ENCODE measurements at places on chromosomes 13 and 19.

- DNase-seq, result no peak
Observed at GRCh38 chr19:58291943-58292342, 13.2 kb downstream of the ZNF8 start.

GRCh38 chr13:102983496-102983895 is 82.7 kb downstream of the SLC10A2 start:
- no peak for DNase-seq

DNA sequence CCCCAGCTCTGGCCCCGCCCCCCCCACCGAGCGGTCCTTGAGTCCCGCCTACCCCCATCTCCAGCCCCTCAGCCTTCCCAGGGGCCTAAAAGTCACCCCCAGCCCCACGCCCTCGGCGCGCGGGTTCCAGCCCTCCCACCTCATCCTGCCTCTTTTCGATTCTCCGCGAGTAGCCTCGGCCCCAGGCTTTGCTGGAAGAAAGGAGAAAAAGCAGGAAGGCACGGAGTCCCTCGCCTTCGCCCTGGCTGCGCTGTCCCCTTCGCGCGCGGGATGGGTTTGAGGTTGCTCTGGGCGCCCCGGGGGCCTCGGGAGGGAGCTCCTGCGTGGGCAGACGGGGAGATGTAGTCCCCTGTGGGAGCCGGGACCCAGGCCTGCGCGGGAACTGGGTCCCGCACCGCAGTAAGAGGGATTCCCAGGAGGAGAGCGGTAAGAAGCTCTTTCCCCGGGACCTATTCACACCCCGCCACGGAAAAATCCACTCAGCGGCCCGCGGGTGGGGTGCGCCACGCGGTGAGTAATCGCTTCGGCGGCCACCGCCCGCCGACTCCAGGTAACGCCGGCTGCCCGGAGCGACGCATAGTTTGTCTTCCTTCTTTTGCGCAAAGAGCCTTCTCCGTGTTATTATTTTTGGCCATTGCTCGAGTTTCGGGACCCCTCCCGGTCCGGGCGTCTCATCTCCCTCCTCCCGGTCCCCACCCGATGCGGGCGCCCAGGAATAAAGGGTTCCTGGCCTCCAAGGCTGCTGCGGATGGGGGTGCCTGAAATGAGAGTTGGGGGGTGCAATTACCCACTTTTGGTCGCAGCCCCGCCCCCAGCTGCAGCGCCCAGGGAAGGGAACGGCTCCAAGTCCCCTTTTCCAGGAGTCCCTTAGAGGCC is 865 bp upstream of the CRLF1 start:
- no peak for DNase-seq

DNA sequence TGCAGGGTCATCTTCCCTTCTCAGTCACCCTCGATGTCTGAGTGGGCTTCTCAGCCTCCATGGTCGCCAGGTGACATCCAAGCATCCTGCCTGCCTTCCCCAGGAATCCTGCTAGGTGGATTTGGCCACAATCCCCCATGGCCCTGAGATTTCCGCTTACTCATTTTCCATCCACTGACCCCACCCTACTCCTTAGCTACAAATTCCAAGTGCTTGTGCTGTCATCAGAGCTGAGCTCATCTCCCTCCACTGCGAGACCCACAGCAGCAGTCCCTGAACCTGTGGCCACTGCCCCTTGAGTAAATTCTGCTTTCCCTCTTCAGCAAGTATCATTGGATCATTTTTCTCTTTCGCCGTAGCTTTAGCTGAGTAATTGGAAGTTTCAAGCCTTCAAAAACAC is 90.5 kb upstream of the ANKRD10 start:
- DNase-seq, result no peak

- DNase-seq, result peak; percentile 49
Observed at GRCh38 chr19:8334458-8335342, 8.4 kb downstream of the KANK3 start.

- DNase-seq, result no peak
Observed at GRCh38 chr13:99516153-99516929, 15.1 kb downstream of the TM9SF2 start.

- no peak for DNase-seq
Observed at GRCh38 chr13:66837246-66837645, 392.9 kb downstream of the PCDH9 start.

DNA sequence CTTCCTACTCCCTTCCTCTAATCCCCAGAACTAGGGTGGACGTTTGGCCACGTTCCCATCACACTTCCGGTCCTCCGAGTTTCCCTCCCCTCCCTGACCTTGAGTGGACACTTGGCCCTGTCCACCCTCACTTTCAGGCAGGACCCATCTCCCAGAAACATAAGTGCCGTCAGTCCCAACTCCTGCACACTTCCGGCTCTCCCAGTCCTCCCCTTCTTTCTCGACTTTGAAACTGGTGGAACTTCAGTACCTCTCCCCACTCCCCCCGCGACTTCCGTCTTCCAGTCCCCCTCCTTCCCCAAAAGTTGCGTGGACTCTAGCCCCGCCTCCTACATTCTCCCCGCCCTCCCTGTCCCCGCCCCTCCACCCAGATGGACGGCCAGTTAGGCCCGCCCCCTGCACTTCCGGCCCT is 278 bp upstream of the ZNF274 start:
- no peak for DNase-seq

- DNase-seq, result no peak
Observed at GRCh38 chr13:41654796-41655195, 197.4 kb downstream of the RGCC start.

DNA sequence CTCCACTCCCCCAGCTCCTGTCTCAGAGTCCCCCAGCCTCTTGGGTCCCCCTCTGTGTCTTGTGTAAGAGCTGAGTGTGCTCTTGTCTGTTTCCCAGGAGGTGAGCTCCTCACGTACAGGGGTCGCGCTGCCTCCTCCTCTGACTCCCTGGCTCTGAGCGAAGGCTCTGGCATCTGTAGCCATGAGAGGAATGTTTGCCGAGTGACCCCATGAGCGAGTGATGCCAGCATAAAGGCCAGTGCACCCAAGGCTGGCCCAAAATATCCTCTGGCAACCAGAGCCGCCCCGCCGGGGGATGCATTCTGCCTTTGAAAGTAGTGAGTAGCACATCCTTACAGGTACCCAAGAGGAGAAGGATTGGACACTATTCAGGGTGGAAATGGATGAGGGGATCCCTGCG is 26.2 kb upstream of the C19orf12 start:
- DNase-seq, result no peak

DNA sequence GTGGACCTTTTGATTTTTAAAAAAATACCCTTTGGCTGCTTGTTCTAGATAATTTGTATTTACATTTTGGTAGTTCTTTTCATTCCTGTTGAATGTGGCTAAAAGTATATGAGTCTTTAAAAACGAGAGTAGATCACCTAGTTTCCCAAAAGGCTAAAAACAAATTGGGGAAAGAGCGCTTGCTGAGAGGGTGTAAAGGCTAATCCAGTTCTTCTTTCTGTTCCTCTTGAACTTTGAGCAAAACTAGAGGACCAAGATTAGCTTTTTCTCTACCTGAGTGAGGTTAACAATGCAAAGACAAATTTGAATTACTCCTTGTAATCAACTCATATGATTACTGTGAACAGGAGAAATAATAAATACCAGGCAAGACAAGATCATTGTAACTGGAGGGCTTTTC is 2513.2 kb downstream of the PCDH9 start:
- no peak for DNase-seq

GRCh38 chr19:18428173-18428786 is 9.1 kb downstream of the SSBP4 start:
- DNase-seq, result no peak

GRCh38 chr13:89407357-89407756 is 1736.2 kb downstream of the SLITRK5 start:
- DNase-seq, result no peak

- DNase-seq, result no peak
Observed at GRCh38 chr13:32086366-32086765, 54.8 kb downstream of the FRY start.

- no peak for DNase-seq
Observed at GRCh38 chr19:47438793-47439220, 19.5 kb upstream of the MEIS3 start.

DNA sequence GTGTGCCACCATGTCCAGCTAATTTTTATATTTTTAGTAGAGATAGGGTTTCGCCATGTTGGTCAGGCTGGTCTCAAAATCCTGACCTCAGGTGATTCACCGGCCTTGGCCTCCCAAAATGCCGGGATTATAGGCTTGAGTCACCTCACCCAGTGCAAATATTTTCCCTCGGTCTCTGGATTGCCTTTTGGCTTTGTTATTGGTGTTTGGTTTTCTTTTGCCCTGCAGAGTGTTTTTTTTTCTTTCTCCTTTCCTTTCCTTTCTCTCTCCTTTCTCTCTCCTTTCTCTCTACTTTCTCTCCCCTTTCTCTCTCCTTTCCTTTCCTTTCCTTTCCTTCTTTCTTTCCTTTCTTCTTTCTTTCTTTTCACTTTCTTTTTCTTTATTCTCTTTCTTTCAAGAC is 33.2 kb downstream of the KDM4B start:
- DNase-seq, result no peak

GRCh38 chr13:100733261-100733660 is 58.7 kb upstream of the TMTC4 start:
- no peak for DNase-seq

- no peak for DNase-seq
Observed at GRCh38 chr13:44806826-44807225, 182.4 kb downstream of the NUFIP1 start.

DNA sequence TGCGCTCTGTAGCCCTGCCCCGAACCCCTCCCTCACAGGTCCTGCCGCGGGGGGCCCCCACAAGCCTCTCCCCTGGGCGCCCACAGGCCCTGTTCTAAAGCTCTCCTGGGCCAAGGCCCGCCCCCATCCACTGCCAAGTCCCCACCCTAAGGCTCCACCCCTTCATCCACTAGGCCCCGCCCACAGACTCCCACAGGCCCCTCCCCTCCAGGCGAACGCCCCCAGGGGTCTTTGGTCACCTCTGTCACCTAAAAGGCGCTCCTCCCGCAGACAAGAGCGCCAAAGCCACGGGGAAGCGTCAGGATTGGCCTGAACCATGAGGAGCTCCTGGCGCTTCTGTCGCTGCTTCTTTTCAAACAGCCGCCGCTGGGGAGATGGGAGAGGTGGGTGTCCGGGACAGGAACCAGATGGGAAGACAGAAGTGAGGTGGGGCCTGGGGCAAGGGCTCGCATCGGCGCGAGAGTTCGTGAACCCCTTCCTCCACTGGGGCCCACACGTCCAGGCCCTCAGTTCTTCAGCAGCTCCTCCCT is 2.3 kb downstream of the TULP2 start:
- no peak for DNase-seq

GRCh38 chr13:106625578-106625977 is 57.6 kb upstream of the ARGLU1 start:
- DNase-seq, result no peak

- DNase-seq, result no peak
Observed at GRCh38 chr13:75299913-75300862, 181.8 kb downstream of the TBC1D4 start.

All from endothelial cell (in vitro differentiated cells).